Fibroblast of skin of left biceps (primary cell): ENCODE measurements at places on chromosomes 5 and 9.

DNA sequence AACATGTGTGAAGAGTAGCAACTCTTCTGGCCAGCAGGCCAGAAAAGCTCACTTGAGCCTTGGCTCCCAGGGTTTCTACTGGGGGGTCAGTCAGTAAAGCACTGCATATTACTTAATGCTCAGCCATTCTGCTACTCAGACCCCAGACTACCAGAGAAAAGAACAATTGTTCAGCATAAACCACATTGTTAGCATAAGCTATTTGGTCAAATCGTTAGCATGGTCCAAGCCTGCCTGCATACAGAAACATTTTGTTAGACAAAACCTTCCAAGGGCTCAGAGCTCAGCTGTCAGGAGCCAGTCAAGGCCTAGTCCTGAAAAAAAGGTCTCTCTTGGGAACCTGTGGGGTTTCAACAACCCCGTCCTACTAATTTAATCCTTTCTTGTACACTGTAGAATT is 449.3 kb downstream of the PRR16 start:
- no peak for DNase-seq

DNA sequence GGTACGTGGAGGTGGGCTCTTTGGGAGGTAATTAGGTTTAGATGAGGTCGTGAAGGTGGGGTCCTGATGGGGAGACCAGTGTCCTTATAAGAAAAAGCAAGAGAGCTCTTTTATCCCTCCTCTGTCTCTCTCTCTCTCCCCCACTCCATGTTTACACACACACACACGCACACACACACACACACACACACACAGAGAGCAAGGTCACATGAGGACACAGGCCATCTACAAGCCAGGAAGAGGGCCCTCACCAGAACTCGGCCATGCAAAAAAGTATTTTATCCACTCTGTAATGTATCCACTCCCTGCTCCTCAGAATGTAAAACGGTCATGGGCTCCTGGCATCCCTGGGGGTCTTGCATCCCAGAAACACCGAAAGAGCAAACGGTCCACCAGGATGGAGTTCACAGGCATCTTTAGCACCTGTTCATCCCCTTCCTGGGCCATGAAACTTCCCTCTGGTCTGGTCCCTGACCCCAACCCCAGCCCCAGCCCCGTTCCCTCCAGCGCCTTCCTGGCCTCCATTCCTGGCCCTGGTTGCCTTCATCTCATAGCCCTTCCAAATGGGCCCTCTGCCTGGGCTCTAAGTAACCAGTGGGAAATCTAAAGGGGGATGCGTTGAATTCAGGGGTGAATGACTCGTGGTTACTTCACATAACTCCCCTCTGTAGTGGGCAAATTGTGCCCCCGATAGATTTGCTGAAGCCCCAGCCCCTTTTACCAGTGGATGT is 88.8 kb downstream of the NSUN2 start:
- DNase-seq: no peak

GRCh38 chr5:169424670-169425378 is 123.9 kb upstream of the SLIT3 start:
- DNase-seq: no peak

- DNase-seq: no peak
These were observed 26.7 kb upstream of the TENT4A start for GRCh38 chr5:6686501-6686900.

DNA sequence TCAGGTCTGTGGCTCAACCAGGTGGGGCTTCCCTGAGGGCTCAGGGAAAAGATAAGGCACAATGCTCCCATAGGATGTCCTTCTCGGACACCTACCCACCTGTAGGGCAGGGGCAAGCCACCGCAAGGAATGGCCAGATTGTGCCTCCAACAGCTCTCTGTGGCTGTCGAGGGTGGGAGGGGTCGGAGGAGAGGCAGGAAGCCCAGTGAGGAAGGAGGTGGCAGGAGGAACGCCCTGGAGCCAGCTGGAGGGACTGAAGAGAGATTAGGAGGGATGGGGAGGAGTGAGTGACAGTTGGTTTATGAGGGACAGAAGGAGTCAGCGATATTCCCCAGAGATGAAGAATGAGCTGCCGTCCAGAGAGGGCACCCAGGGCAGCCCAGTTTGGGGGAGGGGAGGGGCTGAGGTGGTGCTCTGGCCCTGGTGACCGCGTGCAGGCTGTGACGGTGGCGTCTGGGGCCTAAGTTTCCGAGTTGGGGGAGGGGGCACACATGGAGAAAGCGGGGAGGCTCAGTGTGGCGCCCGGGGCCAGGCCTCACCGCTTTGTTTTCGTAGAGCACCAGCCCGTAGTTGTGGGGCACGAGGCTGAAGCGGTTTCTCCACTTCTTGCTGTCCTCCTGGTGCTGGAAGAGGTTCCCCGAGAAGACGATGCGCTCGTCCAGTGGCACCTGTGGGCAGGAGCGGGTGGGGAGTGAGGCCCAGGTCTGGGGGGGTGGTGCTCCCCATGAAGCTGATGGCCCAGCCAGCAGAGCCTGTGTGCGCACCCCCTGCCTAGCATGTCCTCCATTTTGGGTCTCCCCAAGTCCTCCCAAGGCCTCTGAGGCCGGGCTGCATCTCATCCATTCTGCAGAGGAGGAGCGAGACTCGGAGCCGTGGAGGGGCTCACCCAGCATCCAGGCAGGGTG is 75.6 kb downstream of the LRSAM1 start:
- DNase-seq: no peak

DNA sequence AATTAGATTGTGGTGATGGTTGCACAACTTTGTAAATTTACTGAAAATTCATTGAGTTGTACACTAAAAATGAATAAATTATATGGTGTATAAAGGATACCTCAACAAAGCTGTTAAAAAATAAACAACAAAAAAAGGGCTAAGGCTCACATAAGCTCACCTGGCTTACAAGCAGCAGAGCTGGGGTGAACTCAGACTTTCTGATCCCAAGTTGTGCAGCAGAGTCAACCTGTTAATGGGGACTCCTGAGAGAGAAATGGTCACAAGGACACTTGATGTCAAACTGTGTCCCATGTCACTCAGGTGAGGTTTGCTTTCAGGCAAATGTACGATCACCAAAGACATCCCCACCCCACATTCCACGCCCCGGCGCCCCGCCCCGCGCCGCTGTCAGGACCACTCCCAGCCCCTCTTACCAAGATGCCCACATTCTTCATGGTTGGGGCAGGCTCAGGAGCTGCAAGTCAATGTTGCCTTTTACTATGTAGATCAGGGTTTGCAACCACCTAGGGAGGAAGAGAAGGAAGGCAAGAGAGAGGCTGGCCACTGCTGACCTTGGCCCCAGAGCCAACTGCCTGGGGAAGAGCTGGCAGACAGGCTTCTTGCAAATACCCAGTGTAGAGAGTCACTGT is 22.4 kb upstream of the SLC36A1 start:
- DNase-seq: no peak

DNA sequence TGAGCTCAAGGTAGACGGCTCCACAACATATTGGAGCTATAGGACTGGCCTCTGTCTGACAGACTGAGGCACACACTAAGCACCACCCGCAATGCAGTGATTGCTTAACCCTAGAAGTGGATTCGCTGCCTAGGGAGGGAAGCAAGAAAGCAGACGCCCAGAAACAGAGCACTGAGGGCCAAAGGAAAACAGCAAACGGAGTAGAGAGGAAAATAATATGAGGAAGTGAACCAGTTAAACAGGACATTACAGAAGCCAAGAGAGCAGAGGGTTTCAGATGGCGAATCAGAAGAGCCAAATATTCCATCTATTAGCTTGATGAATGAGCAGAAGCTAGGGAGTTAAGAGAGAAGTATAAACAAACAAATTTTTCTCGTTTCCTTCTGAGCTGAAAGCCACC is 139.2 kb upstream of the LHFPL2 start:
- no peak for DNase-seq

- peak; percentile 98 for DNase-seq
These were observed 206.0 kb downstream of the PCSK1 start for GRCh38 chr5:96226941-96227552.

GRCh38 chr9:81397481-81398381 is 291.6 kb downstream of the TLE1 start:
- DNase-seq: no peak

DNA sequence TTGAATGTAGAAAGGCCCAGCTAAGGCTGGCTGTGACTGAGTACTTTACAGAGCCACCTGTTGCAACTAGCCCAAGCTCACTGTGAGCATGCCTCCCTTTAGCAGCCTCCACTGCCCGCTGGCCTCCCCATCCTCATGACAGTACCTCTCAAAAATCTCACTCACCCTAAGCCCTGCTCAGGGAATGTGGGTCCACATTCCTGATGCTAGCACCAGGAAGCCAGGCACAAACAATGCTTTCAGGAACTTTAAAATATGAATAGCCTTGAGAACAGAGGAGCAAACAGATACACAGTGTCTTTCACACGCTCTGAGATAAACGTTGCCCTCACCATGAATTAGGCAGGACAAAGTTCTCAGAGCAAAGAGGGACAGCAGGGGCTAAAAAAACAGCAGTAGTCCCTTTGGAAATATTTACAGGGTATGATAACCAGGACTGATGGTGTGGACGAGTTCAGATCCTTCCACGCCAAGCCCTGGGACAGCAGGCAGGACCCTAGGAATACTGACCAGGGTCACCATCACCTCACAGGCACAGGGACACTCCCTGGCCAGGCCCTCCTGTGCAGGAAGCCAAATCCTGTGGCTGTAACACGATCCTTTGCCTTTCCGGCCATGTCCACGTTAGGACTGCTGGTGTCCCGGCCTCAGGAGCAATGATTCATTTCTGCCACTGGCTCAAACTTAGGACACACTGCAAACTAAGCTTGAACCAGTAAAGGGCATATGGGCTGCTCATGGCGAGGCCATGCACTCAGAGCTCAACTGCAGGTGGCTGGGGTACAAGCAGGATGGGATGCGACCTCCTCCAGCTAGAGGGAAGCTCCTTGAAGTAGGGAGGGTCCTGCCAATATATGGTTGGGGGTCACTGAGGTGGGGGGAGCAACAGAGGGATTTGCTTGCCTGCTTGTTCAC is 9.6 kb downstream of the ACSL6 start:
- DNase-seq: no peak

- no peak for DNase-seq
These were observed 55.9 kb downstream of the MLLT3 start for GRCh38 chr9:20566401-20566800.

DNA sequence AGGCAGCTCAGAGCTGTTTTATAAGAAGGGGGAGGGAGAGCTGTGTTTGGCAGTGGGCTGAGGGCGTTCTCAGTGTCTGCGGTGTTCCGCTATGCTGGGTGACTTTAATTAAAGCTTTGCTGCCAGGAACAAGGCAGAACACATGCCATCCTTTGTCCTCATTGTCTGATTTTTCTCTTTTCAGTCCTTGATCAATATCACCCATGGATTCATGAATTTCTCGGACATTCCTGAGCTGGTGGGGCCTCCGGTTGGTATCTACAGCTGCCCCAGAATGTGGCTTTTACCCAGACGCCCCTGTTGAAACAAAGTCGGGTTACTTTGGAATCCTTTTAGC is 66.5 kb upstream of the TGFBR1 start:
- no peak for DNase-seq

GRCh38 chr5:112554101-112554977 is 135.3 kb upstream of the EPB41L4A start:
- DNase-seq: no peak

DNA sequence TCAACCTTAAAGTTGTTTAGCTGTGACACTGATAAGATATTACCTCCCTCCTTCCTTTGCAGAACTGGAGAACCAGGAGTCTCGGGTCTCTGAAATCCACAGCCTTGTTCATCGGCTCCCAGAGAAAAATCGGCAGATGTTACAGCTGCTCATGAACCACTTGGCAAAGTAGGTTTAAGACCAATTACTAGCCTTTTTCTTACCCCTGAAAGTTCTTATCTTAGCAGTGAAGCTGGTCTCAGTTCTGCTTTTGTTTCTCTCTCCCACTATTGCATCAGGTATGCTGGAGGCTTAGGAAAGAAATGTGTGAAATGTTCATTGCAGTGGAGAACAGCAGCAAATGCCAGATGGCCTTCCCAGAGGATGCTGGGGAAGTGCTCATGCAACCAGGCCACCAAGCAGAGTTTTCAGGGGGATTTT is 287.4 kb downstream of the ARHGAP26 start:
- peak; percentile 37 for DNase-seq

DNA sequence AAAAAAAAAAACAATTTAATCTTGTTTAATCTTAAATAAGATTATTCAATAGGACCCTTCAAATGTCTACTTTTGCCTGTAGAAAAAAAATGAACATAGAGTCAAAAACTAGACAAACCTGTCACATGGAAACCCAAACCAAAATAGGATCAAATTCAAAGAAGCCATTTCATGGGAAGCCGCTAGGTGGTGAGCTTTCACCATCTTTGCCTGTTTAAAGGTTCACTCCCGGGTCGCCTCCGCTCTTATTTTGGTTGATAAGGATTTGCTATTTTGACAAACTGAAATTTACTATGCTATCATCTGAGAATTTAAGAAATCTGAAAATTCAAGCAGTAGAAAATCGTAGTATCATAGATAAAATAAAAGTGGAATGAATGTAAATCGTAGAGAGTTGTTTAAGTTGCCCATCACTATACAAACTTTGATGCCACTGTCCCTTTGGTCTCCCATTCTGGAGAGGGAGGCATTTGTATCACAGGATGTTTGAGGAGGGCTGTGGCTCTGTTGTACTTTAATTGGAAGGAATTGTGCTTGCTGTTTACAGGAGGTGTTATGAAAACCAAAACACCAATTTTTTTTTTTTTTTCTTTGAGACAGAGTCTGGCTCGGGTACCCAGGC is 43.5 kb upstream of the DNAH5 start:
- no peak for DNase-seq

DNA sequence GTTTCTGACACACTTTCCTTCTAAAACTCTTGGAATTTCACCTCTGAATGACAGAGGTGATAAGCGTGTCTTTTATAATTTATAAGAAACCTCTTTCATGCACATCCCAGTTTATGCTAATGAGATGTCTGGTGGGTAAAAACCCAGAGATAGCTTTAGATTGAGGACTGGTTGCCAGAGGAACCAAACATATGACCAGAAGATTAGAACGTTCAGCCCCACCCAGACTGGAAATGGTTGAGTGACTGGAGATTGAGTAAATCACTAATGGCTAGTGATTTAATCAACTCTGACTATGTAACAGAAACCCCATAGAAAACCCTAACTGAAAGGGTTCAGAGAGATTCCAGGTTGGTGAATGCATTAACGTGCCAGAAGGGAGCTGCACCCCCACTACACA is 69.2 kb downstream of the CDH18 start:
- DNase-seq: no peak

DNA sequence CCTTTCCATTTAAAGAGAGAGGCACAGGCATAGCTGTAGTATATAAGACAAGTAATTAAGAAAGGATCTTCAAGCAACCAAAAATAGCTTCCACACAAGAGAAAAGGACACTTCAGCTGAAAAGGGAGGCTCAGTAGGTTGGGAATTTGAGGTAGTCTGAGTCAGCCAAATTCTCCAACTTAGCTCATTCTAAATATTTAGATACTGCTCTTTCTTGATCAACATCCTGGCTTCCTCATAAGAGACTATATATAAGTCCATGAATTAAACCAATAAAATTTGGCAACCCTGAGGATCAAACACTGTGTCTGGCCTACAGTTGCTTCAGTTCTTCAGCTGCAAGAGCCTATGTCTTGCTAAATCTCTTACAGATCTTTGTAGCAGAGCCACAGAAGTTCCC is 17.8 kb downstream of the HINT1 start:
- DNase-seq: no peak
